Activated naive CD8-positive, alpha-beta T cell treated with anti-CD3 and anti-CD28 coated beads, Interleukin-2, amount 50 U/mL, for 24 hours (primary cell): ENCODE measurements at places on chromosomes 1 and 21.

- H3K27me3 ChIP-seq = peaks cover 14% of the 10 kb centered on the region
- H3K4me1 ChIP-seq = no peaks in the 10 kb centered on the region
- H3K27ac ChIP-seq = no peak overlapping the region
- H3K36me3 ChIP-seq = no peaks in the 10 kb centered on the region
Measured at GRCh38 chr21:37994211-37994610, 78.0 kb upstream of the KCNJ6 start.

GRCh38 chr1:67228791-67229190 lies 62.5 kb downstream of the IL23R start:
- H3K4me3 ChIP-seq = no peak overlapping the region
- H3K27me3 ChIP-seq = peaks cover 5% of the 10 kb centered on the region
- no peaks in the 10 kb centered on the region for H3K36me3 ChIP-seq
- DNase-seq = no peak
- no peak overlapping the region for H3K27ac ChIP-seq

DNA sequence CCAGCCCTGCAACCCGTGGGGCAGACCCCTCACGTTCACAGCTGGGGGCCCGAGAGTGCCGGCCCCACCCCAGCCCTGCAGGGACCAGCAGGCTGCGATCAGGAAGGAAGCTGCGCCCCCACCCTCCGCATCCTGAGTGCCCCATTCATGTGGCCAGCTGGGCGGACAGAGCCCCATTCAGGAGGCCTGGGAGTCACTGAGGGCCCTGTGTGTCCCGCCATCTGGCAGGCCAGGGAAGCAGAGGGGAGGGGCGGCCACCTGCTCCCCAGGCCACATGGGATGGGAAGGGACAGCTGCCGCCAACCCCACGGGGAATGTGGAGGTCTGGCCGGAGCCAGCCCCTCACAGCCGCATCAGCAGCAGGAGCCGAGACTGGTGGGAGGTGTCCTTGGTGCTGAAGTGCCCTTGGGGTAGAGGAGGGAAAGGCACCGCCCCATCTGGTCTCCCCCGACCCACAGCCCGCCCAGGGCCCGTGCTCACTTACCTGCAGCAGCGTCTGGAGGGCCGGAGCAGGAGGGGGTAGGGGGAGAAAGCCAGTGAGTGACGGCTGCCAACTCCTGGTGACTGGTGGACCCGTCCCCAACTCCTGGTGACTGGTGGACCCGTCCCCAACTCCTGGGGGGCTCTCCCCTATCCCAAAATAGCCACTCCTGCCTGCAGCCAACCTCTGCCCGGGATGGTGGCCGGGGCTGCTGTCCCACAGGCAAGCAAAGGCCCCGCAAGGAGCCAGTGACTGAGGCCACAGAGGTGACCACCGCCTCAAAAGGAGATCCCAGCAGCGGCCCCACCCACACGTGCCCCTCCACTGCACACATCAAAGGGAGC lies 8.7 kb downstream of the ACAP3 start:
- no peak overlapping the region for H3K27ac ChIP-seq
- no peak for DNase-seq
- H3K4me1 ChIP-seq = no peaks in the 10 kb centered on the region
- no peaks in the 10 kb centered on the region for H3K27me3 ChIP-seq
- no peak overlapping the region for H3K4me3 ChIP-seq

- H3K36me3 ChIP-seq = no peaks in the 10 kb centered on the region
- no peak overlapping the region for H3K4me3 ChIP-seq
- no peak for DNase-seq
- H3K4me1 ChIP-seq = peaks cover 4% of the 10 kb centered on the region
- H3K27me3 ChIP-seq = peaks cover 2% of the 10 kb centered on the region
- no peak overlapping the region for H3K27ac ChIP-seq
Measured at GRCh38 chr1:242002510-242002909, 3.6 kb upstream of the MAP1LC3C start.

GRCh38 chr1:30372792-30373433 lies 350.5 kb downstream of the MATN1 start:
- DNase-seq = no peak
- H3K4me1 ChIP-seq = no peaks in the 10 kb centered on the region
- no peak overlapping the region for H3K27ac ChIP-seq
- peaks cover 4% of the 10 kb centered on the region for H3K27me3 ChIP-seq

GRCh38 chr1:246742396-246742795 lies 18.2 kb downstream of the SCCPDH start:
- no peak overlapping the region for H3K27ac ChIP-seq
- peaks cover 57% of the 10 kb centered on the region for H3K36me3 ChIP-seq
- H3K4me3 ChIP-seq = no peak overlapping the region
- H3K27me3 ChIP-seq = no peaks in the 10 kb centered on the region

DNA sequence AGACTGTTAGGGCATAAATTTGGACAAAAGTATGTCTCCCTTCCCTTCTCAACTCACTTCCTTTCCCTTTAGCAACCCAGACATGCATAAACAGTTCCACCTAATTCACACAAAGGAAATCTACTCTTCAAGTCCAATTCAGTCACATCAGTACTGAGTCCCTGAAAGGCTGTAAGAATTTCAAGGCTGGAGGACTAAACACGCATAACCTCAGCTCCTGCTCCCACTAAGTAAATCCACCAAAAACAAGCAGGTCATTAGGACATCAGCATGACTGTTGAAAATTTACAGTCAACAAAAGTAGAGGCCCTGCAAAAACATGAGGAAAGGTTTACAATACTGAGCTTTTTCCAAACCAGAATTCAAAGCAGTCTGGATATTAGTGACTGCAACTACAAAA lies 18.4 kb downstream of the SETD4 start:
- no peak overlapping the region for H3K27ac ChIP-seq
- H3K4me3 ChIP-seq = no peak overlapping the region
- H3K4me1 ChIP-seq = no peaks in the 10 kb centered on the region

- H3K27ac ChIP-seq = peak overlapping the region; percentile 48
- DNase-seq = no peak
- H3K27me3 ChIP-seq = no peaks in the 10 kb centered on the region
- no peak overlapping the region for H3K4me3 ChIP-seq
- H3K36me3 ChIP-seq = peaks cover 12% of the 10 kb centered on the region
- H3K4me1 ChIP-seq = peaks cover 67% of the 10 kb centered on the region
Measured at GRCh38 chr1:235295902-235296350, 32.1 kb downstream of the ARID4B start.

DNA sequence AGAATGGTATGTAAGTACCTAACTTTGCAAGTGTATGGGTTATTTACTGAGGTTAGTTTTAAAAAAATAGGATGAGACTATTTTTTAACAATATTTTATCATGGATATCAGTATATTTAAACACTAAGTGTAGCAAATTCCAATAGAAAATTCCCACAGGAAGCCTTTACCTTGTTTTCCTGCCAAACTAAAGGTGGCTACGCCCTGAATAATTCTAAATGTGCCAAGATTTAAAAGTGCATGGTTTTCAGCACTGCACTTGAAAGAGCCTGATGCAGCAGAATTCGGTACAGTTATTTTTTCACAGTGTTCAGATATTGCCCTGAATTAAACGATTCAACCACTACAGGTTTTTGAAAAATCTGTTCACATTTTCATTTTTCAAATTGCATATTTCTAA lies 1622.8 kb upstream of the B3GALT2 start:
- no peak overlapping the region for H3K4me3 ChIP-seq
- DNase-seq = no peak
- no peaks in the 10 kb centered on the region for H3K4me1 ChIP-seq
- no peak overlapping the region for H3K27ac ChIP-seq
- no peaks in the 10 kb centered on the region for H3K36me3 ChIP-seq

DNA sequence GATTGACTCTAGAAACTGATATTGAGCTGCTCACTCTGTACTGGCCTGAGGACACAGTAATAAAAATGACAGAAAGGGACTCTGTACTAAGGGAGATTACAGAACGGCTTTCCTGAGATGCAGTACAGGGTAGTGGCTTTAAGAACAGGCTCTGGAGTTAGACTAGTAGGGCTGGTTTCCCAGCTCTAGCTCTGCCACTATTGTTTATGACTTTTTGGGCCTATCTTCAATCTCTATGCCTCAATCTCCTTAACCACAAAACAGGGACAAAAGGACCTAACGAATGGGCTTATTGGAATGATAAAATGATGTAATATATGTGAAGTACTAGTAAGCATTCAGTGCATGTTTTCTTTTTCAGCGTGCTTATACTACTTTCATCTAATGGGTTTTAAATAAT lies 1.4 kb downstream of the DEPDC1 start:
- H3K4me3 ChIP-seq = peak overlapping the region; percentile 85
- peaks cover 11% of the 10 kb centered on the region for H3K4me1 ChIP-seq
- no peak for DNase-seq
- H3K27me3 ChIP-seq = peaks cover 18% of the 10 kb centered on the region
- H3K27ac ChIP-seq = no peak overlapping the region
- H3K36me3 ChIP-seq = no peaks in the 10 kb centered on the region

DNA sequence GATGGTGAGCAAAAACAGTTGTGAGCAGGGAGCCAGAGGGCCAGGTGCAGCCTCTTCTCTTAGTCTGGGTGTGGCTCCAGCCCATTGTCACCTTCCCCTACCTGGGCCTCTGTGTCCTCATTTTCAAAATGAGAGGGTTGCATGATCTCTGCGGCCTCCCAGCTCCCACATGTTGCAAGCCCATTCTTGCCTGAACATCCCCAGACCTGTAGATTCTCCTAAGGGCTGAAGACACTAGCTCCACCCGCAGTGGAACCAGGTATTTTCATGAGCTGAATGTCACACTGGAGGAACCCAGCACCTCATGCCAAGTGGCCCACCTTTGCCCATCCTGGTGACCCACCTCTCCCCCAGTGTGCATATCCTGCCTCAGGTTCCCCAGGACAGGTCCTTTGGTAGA lies 12.3 kb downstream of the IKBKE start:
- H3K36me3 ChIP-seq = peaks cover 20% of the 10 kb centered on the region
- H3K27me3 ChIP-seq = no peaks in the 10 kb centered on the region
- DNase-seq = no peak

DNA sequence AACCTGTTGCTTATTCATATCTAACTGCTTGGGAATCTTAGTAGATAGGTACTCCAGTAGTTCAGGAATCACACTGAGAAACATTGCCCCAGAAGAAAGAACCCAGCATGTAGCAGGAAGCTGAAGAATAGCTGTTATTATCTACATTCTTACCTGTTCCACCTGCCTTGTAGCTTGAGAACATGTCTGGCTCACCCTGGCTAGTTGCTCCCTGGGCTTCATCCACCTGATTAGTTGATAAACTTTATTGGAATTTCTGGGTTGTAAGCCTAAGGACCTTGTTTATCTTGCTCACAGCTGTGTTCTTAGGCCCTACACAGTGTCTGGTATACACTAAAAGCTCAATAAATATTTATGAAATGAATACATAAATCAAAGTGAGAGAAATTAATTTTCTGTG lies 106.3 kb upstream of the DMRTA2 start:
- H3K27me3 ChIP-seq = no peaks in the 10 kb centered on the region
- H3K4me3 ChIP-seq = no peak overlapping the region
- H3K27ac ChIP-seq = no peak overlapping the region

DNA sequence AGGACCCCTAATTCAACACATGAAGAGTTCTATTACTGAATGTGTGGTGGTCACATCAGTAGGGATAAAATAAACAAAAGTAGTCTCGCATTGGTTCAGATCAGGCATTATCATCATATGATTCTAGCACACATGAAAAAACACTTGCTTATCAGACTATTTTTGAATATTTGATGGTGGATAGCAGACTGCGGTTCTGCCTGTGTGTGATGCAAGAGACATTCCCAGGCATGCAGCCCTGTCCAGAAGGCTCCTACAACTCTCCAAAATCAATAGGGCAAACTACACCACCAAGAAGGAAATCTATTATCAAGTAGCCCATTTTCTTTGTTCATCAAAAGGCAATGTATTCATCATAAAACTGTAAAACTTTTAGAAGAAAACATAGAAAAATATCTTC lies 304.7 kb downstream of the DUSP10 start:
- peaks cover 42% of the 10 kb centered on the region for H3K4me1 ChIP-seq
- DNase-seq = no peak
- no peak overlapping the region for H3K4me3 ChIP-seq
- peaks cover 17% of the 10 kb centered on the region for H3K27me3 ChIP-seq
- no peak overlapping the region for H3K27ac ChIP-seq

DNA sequence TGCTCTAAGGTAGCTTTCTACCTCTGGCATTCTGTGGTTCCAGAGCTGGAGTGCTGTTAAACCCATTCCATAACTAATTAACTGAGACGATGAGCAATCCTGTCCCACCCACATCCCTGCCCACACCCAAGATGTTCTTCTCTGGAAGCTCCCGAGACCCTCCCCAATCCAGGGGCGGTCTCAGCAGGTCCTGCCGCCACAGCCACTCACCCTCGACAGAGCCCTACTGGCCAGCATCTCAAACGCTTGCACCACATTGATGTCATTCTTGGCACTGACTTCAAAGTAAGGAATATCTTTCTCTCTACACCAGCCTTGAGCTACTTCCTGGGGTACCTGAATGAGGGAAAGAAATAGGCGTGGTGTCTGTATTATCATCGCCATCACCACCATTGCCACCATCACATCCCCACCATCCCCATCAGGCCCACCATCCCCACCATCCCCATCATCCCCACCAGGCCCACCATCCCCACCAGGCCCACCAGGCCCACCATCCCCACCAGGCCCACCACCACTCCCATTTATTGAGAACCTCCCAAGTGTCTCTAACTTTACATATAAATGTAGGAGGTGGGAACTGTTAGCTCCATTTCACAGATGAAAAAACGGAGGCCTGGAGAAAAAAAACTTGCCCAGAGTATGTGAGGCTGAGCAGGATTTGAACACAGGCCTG lies 17.7 kb downstream of the RAB7B start:
- no peak overlapping the region for H3K27ac ChIP-seq
- no peak overlapping the region for H3K4me3 ChIP-seq
- no peaks in the 10 kb centered on the region for H3K4me1 ChIP-seq
- H3K36me3 ChIP-seq = no peaks in the 10 kb centered on the region

DNA sequence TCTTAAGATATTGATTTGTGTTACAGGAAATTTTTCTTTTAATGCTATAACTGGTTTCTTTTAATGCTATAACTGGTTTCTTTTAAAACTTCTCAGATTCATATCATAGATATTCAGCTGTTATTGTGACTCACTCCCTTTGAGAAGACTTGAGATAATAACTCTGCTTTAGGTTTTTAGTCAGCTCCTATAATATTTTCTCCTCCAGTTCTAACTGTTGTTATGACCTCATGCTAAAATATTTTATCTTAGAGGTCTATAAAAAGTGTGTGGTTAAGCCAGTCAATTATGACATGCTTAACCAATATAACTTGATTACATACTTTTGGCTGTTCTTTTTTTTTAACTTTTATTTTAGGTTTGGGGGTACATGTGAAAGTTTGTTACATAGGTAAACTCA lies 280.2 kb downstream of the PTGER3 start:
- H3K36me3 ChIP-seq = no peaks in the 10 kb centered on the region
- no peaks in the 10 kb centered on the region for H3K27me3 ChIP-seq
- no peaks in the 10 kb centered on the region for H3K4me1 ChIP-seq
- no peak for DNase-seq

GRCh38 chr1:241079047-241079446 lies 278.0 kb downstream of the RGS7 start:
- no peak for DNase-seq
- no peaks in the 10 kb centered on the region for H3K36me3 ChIP-seq
- H3K27me3 ChIP-seq = no peaks in the 10 kb centered on the region

GRCh38 chr1:96416701-96417444 lies 304.7 kb upstream of the PTBP2 start:
- no peak for DNase-seq
- no peak overlapping the region for H3K4me3 ChIP-seq
- H3K36me3 ChIP-seq = no peaks in the 10 kb centered on the region
- no peaks in the 10 kb centered on the region for H3K4me1 ChIP-seq
- no peak overlapping the region for H3K27ac ChIP-seq

GRCh38 chr1:48743480-48743879 lies 33.2 kb downstream of the BEND5 start:
- no peak for DNase-seq
- no peaks in the 10 kb centered on the region for H3K27me3 ChIP-seq
- no peak overlapping the region for H3K4me3 ChIP-seq
- H3K27ac ChIP-seq = no peak overlapping the region

- no peaks in the 10 kb centered on the region for H3K4me1 ChIP-seq
- H3K27ac ChIP-seq = no peak overlapping the region
- no peaks in the 10 kb centered on the region for H3K36me3 ChIP-seq
Measured at GRCh38 chr1:81841795-81842194, 41.1 kb downstream of the ADGRL2 start.
